ENCODE measurements at places on chromosomes 16 and 17.

DNA sequence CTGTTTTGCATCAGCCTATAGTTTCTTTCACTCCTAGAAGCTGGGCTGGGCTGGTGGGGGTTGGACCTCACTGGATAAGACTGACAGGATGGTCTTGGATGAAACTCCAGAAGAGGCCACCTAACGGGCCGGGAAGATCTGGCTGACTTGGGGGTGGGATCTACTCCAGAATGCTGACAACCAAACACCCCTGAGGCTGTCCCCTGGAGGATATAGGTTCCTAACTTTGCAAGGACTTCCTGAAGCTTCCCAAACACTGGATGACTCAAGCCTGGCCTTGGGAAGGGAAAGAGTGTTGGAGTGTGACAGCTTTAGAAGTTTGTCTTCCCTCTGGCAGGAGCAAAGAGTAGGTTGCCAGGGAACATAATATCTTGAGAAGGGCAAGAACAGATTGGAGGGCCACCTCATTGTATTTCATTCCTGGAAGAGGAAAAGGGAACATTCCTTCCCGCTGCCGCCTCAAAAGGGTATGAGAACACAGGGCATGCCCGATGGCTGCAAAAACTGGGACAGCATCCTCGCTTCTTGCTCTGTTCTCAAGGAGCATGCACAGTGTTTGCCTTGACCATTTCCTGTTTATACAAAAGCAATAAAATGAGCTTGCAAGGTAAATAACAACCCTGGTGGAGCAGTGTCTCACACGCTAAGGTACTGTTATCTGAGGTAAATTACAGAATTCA lies 6.8 kb upstream of the CYB5B start:
- DNase-seq: no peak

- no peak for DNase-seq
These were observed 858 bp downstream of the SKAP1 start for GRCh38 chr17:48429156-48429555.

DNA sequence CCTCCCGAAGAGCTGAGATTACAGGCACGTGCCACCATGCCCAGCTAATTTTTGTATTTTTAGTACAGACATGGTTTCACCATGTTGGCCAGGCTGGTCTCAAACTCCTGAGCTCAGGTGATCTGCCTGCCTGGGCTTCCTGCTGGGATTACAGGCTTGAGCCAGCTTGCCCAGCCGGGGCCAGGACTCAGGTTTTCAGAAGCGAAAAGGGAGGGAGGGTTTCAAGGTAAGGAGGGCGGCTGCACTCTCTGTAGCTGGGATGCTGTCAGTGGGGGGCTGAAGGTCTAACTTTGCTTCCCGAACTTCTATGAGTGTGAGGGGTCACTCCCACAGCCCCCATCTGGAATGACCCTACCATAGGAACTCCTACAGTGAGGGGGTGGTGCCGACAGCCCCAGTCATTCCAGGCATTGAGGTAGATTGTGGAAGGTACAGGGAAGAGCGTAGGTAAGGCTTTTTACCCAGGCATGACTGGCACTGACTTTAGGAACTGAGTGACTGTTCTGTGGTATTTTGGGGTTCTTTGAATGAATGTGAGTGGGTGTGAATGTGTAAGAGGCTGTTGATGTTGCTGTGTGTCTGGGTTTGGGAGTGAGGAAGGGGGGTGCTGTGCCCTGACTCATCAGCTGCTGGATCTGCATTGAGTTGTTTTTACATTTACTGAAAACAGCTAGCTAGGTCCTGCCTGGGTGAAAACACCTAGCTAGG lies 3.8 kb upstream of the C1QL1 start:
- no peak for DNase-seq

DNA sequence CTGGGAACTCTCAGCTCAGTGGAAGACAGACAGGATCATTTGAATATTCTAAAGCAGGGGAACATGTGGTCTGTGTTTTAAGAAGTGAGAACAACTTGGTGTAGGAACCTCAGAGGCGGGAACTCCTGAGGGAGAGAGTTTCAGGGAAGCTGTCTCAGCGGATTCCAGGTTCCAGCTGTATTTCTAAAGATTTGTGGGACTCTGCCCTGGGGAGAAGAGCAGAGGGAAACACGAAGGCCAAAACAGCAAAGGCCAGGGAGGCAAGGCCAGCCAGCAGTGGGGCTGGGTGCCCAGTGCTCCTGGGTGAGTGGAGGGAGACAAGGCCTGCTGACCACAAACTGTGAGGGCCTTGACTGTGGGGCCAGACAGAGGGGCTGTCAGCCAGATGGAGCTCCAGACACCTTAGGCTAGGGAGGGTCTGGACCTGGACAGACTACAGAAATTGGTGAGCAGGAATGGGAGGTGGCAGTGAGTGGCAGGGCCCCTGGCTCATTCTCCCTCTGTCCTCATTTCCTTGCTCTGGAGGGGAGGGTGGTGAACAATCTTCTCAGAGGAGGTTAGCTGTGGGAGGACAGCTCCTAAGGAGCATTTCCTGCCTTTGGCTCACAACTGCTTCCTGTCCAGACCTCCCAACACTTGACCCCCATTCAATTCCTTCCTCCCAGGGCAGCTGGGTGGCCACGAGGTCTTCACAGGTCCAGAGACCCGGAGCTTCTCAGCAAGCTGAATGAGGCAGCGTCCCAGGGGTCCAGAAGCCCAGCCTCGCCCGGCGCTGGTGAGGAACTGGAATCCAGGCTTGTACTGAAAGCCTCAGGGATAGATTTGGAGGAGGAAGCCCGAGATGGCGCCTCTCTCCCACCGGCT lies 21.0 kb upstream of the FZD2 start:
- no peak for DNase-seq

- no peak for DNase-seq
These were observed 1.3 kb upstream of the ZNF821 start for GRCh38 chr16:71885261-71885650.
